Testis (tissue), 5 donors: ENCODE measurements at places on chromosomes 3 and 15. TPM values are rescaled to one million over a fixed set of nuclear protein-coding genes. Genes with fewer than 3 reads are reported as not detected.

Gene IMPG2
- total RNA-seq: 0.39 TPM

Gene ZNF621
- 19.0 TPM for total RNA-seq

Gene FES
- total RNA-seq: 18.6 TPM

GRCh38 chr15:83694015-83694414 lies 40.1 kb downstream of the ADAMTSL3 start:
- H3K27me3 ChIP-seq: no peaks in the 10 kb centered on the region
- DNase-seq: no peak
- H3K27ac ChIP-seq: no peak overlapping the region
- H3K4me1 ChIP-seq: peaks cover 5% of the 10 kb centered on the region

- peaks cover 16% of the 10 kb centered on the region for H3K4me1 ChIP-seq
- no peaks in the 10 kb centered on the region for H3K27me3 ChIP-seq
- no peak overlapping the region for H3K27ac ChIP-seq
Observed at GRCh38 chr3:14375192-14375591, 27.2 kb upstream of the SLC6A6 start.
